Stimulated activated CD8-positive, alpha-beta memory T cell treated with anti-CD3 and anti-CD28 coated beads, Interleukin-15, amount 100 ng/mL, for 4 hours (primary cell): ENCODE measurements at places on chromosomes 4 and X.

DNA sequence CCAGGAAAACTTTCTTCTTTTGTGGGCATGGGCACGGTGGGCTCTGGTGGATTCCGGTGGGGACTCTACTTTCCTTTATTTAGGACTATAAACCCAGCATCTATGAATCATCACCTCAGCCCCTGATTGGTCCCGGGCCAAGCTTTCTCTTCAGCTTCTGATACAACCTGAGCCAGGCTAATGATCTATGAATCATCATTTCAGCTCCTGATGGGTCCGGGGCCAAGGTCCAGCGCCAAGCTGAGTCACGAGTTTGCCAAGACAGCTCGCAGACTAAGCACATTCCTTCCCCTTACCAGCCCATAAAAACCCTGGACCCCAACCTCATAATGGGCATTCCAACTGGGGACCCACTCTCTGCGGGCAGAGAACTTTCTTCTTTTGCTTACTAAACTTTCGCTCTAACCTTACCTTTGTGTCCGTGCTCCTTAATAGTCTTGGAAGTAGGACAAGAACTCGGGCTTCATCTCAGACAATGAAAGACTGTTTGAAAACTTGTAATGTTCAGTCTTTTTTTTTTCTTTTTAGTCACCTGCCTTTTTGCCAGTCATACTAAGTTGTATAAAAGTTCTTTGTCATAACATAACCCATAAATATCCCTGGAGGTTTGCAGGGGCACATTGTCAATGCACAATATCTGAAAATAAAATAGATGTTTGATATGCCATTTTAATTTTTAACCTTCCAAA, 904.9 kb upstream of the EPHA5 start:
- no peak for DNase-seq

DNA sequence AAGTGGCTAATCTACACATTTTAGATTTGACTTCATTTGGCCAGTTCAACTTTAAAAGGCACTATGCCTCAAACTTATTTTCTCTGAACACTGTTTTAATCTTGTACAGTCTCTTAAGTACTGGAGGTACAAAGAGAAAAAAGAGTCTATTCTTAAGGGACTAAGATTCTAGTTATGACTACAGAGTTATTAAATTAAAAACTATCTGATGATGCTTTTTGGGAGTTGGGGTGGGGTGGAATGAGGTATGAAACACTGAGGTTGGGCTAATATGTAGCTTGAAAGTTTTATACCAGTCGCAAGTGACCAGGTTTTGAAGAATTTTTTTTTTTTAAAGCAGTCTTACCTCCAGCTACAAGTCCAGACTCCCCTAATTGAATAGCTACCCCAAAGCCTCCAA, 17.7 kb upstream of the GPR34 start:
- no peak for DNase-seq

DNA sequence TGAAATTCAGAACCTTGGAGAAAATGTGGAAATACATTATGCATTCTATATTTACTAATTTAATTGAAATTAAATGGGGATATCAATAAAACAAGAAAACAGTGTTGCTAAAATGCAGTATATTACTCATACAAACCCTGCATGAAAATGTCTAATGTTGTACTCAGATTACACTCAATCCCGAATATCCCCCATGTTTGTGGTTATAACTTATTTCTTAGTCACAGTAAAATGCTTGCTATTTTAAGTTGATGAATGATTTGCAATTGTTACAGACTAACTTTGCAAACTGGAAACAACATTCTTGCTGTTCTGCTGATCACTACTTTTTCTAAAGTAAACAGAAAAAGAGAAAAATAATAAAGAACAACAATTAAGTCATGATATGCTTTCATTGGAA, 33.1 kb upstream of the ANXA10 start:
- no peak for DNase-seq

DNA sequence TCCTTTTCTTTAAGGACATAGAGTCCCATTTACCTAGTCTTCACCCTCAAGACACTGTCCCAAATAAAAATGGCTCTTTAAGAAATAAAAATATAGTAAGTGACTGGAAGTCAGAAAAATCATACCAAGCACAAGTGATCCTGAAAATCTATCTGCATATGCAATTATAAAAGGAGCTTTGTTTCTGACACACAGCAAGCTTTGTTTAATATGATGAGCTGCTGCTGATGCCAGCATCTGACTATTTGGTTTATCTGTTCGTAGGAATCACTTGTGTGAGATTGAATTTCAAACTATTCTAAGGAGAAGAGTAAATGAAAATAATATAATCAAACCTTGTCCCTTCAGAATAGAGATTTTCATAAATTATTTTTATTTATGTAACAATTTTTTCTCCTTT, 332.4 kb downstream of the PCDH7 start:
- DNase-seq = no peak

GRCh38 chr4:105520819-105521790, 31.3 kb upstream of the ARHGEF38 start:
- DNase-seq = no peak

DNA sequence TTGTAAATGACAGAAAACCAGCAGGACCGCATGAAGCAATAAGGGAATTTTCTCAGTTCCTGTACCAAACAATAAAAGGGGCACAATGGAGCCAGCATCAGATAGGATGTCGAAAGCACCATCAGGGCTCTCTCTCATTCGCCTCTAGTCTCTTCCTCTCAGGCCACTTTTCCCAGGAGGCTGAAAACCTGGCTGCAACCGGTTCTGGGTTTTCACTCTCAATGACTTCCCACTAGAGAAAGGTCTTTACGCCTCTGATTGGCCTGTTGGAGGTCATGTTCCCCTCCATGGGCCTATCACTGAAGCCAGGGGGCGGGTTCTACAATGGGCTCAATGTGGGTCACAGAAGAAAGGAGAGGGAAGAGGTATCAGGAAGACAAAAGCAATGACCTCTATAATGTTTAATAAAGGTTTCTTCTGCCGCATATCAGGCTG, 29.3 kb downstream of the ZNF827 start:
- DNase-seq = no peak

GRCh38 chrX:19709812-19710518, 177.4 kb downstream of the SH3KBP1 start:
- DNase-seq = no peak

DNA sequence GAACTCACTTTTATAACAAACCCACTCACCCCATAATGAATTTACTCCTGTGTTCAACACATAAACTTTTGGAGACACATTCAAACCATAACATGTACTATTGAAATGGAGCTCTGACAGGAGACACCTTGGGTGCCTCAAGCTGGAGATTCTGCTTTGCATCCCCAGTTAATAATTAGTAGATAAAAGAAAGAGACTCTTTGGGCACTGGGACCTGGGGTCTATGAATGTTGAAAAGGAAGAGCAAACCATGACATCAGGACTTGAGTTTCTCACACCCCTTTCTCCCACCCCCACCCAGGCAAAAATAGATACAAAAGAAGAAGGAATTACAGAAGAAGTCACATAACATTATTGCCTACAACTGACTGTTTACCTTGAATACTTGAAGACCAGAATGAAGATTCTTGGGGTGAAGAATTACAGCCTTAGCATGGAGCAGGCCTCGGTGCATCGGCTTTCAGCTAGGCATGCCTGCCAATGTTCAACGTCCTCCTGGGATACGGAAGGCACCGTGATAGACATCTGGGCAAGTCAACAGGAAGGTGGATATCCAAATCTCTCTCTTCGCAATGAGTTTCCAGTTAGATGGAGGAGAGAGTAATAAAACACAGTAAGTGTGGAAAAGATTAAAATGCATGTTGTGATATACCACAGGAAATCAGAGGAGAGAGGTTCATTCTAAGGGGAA, 316.0 kb downstream of the TRIML1 start:
- no peak for DNase-seq

- no peak for DNase-seq
Observed at GRCh38 chr4:158949099-158949498, 153.8 kb upstream of the RAPGEF2 start.

DNA sequence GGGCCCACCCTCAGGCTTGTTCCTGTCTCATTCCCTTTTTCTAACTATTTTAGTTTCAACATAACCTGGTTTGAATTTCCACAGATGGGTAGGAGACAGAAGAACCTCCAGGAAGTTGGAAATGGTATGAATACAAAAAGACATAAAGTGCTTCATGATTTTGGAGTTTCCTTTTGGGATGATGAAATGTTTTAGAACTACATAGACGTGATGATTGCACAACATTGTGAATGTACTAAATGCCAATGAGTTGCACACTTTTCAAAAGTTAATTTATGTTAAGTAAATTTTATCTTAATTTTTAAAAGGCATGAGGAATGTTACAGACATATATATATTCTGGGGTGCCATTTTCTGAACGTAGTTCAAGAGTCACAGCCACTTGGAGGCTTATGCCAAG, 41.1 kb upstream of the IBSP start:
- no peak for DNase-seq

DNA sequence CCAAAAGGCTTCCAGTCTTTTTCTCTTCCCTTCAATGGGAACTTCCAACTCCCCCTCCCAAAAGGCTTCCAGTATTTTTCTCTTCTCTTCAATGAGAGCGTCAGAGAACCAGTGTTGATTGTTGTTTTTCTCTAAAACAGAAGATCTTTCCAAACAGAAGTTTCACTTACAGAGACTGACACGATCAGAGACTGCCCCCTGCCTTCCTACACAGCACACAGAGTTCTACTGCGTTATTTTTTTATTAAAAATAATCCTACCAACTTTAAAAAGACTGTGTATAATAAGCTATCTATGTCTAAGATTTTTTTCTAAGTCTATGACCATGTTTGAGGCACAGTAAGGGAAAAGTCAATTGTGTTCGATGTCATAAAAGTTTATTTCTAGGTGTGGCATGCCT, 3.5 kb upstream of the HTR2C start:
- DNase-seq = no peak

DNA sequence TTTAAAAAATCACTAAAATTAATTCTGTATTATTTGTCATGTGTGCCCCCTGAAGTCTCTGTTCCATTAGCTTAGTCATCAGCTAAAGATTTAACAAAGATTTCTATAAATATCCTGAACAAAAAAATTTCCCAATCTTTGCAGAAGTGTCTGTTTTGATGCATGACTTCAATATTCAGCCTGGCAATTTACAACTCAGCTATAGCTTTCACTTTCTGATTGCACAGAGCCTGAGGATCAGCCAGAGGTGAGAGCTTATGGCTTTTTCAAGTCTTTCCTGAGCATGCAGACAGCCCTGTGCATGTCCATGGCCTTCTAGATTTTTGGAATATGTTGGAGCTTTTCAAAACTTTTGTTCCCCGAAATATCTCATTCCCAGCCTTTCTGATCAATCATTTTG, 420.1 kb downstream of the ZNF674 start:
- no peak for DNase-seq
